Activated CD4-positive, alpha-beta memory T cell treated with anti-CD3 and anti-CD28 coated beads for 36 hours (primary cell): ENCODE measurements at places on chromosomes 6 and 20. TPM values are rescaled to one million over a fixed set of nuclear protein-coding genes. Genes with fewer than 3 reads are reported as not detected.

Gene PRL
- not detected for total RNA-seq

Gene PROKR2
- total RNA-seq, result not detected

GRCh38 chr6:154567695-154568220, 57.3 kb upstream of the CNKSR3 start:
- H3K27me3 ChIP-seq, result no peaks in the 10 kb centered on the region
- DNase-seq, result no peak
- H3K4me1 ChIP-seq, result no peaks in the 10 kb centered on the region
- H3K4me3 ChIP-seq, result no peak overlapping the region
- no peak overlapping the region for H3K27ac ChIP-seq
- H3K36me3 ChIP-seq, result no peaks in the 10 kb centered on the region

DNA sequence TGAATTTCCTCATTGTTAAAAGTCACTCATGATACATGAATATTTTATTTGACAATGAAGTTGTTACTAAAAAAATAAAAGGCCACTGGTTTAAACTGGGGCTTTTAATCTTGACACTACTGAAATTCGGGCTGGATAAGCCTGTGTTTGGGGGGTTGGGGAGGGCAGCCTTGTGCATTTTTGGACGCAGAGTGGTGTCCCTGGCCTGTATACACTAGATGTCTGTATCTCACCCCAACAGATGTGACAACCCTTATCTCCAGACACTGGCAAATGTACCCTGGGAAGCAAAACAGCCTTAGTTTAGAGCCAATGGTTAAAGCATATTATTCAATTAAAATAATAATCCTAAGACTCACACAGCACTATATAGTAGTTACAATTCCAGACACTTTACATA, 24.8 kb downstream of the MAN1A1 start:
- H3K27me3 ChIP-seq, result no peaks in the 10 kb centered on the region
- H3K27ac ChIP-seq, result no peak overlapping the region
- no peak for DNase-seq
- H3K4me3 ChIP-seq, result no peak overlapping the region
- no peaks in the 10 kb centered on the region for H3K36me3 ChIP-seq

DNA sequence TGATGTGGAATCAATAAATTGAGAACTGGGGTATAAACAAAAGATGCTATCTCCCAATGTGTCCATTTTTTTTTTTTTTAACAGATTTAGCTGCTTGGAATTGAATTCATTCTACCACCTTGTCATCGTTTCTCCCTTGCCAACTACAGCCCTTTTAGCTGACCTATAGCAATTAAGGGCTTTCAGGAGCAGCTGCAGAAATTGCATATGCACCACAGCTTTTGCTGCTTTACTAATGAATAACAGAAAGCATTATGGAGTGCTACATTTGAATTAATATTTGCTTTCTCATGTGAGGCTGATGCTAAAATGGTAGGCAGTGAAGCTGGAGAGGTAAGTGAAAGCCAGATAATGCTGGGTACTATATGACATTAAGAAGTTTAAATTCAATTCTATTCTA, 5.7 kb downstream of the SESN1 start:
- peaks cover 28% of the 10 kb centered on the region for H3K4me1 ChIP-seq
- H3K36me3 ChIP-seq, result no peaks in the 10 kb centered on the region

GRCh38 chr6:138374815-138375214, 2.9 kb upstream of the SMIM28 start:
- no peaks in the 10 kb centered on the region for H3K27me3 ChIP-seq
- no peak for DNase-seq
- no peaks in the 10 kb centered on the region for H3K36me3 ChIP-seq

DNA sequence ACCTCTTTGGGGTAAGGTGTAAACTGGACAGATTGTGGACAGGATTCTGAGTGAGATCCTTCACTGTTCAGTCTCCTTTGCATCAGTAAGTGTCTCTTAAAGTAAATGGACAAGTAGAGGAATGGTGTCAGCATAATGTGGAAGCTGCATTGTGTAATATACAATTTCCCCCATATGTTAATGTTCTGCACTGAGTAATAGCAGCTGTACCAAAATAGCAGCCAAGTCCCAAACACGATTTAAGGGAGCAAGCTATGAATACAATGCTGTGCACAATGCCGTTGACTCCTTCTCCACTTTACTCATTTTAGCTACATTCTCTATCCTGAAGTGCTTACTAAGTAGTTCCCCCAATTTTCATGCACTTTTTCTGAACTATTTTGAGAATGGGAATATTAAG, 21.1 kb upstream of the TRIM26 start:
- H3K4me1 ChIP-seq, result no peaks in the 10 kb centered on the region
- H3K36me3 ChIP-seq, result no peaks in the 10 kb centered on the region
- H3K4me3 ChIP-seq, result no peak overlapping the region
- no peak overlapping the region for H3K27ac ChIP-seq

- no peaks in the 10 kb centered on the region for H3K36me3 ChIP-seq
- H3K4me1 ChIP-seq, result no peaks in the 10 kb centered on the region
- no peak overlapping the region for H3K27ac ChIP-seq
- no peaks in the 10 kb centered on the region for H3K27me3 ChIP-seq
- H3K4me3 ChIP-seq, result no peak overlapping the region
- DNase-seq, result no peak
These were observed 236.9 kb upstream of the JAG1 start for GRCh38 chr20:10910535-10911178.
